ENCODE measurements at places on chromosomes 13 and 19. TPM values are rescaled to one million over a fixed set of nuclear protein-coding genes. Genes with fewer than 3 reads are reported as not detected.

GNG7 gene
- total RNA-seq, result 0.43 TPM

CTXN1 gene
- total RNA-seq, result 9.1 TPM

RXFP2 gene
- not detected for total RNA-seq

ZNF534 gene
- not detected for total RNA-seq

- DNase-seq, result no peak
These were observed 15.8 kb downstream of the TECR start for GRCh38 chr19:14544977-14545715.

DNA sequence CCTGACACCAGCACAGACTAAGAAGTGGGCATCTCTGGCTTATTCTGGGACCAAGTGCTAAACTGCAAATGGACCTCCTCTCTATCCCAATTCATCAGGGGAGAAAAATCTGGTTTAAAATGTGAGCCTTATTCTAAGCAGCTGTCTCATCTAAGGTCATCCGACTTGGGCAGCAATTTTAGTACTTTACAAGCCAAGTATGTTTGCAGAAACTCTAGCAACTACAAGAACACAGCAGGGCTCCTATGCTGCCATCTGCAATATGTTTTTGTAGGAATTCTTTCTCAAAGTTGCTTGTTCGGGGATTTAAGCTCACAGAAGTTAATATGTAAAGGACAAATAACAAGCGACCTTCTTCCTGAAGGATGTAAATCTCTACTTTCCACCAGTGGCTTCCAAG is 113.1 kb downstream of the FOXO1 start:
- no peak for DNase-seq

GRCh38 chr13:77143431-77143830 is 116.5 kb upstream of the FBXL3 start:
- DNase-seq, result no peak

- no peak for DNase-seq
These were observed 531.1 kb downstream of the IRS2 start for GRCh38 chr13:109255141-109255856.

GRCh38 chr13:77563111-77563510 is 27.6 kb downstream of the SCEL start:
- DNase-seq, result peak; percentile 49

Measured in Caco-2 (cell line).